Activated CD4-positive, CD25-positive, alpha-beta regulatory T cell (primary cell): ENCODE measurements at places on chromosomes 6 and 20.
A peak's percentile ranks its signal among the peaks of the same experiment; 100 is the strongest.

DNA sequence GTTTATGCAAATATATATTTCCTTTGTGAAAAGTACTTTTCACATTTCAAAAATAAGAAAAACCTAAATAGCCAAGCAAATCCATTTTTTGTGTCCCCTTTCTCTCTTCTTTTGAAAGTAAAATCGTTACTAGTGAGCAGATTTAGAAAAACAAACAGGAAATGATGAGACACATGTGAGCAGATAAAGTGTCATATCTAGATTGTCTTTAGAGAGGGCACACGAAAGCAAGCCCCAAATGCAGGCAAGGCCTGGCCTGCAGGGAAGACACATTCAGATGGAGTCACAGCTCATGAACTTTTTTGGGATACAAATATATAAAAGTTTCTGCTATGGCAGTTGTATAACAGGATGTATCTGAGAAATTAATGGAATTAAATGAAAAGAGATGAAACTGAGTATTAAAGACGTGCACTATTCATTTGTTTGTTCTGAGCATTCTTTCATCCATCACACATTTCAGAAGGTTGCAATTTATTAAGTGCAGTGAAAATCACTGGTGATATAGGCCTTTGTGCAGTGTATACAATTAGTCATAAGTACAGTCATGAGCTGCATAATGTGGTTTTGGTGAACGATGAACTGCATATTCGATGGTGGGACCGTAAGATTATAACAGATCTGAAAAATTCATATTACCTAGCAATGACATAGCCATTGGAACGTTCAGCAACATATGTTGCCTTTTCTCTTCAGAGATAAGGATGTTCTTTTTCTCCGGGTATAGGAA, 101.4 kb downstream of the PACRG start:
- no peak for DNase-seq

GRCh38 chr6:118876814-118877213, 17.1 kb upstream of the ASF1A start:
- DNase-seq = no peak

DNA sequence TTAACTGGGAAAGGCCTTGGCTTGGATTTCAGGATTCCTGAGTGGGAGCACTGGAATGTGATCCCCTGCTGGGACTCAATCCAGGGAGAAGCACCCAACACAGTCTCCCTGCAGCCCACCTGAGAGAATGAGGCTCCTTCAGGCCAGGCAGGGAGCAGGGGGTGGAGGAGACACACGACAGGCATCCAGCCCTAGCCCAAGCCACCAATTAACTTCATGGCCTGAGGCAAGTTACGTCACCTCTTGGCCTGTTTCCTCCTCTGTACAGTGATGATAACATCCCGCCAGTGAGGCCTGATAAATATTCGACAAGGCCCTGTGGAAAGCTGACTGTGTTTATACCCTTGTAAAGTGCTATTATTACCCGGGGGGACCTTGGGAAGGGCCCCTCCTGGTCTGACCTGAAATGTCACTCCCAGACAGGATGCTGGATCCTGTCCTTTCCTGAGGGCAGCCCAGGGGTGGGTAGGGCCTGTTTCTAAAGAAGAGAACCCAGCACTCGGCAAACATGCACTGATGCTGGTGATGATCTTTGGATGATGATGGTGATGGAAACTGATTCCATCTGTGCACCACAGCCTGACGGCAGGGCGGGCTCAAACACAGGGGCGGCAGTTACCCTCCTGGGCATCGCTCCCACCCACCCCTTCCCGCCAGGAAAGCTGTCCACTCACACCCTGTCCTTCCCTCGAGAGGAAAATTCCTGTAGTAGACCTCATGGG, 12.4 kb downstream of the FRS3 start:
- no peak for DNase-seq

DNA sequence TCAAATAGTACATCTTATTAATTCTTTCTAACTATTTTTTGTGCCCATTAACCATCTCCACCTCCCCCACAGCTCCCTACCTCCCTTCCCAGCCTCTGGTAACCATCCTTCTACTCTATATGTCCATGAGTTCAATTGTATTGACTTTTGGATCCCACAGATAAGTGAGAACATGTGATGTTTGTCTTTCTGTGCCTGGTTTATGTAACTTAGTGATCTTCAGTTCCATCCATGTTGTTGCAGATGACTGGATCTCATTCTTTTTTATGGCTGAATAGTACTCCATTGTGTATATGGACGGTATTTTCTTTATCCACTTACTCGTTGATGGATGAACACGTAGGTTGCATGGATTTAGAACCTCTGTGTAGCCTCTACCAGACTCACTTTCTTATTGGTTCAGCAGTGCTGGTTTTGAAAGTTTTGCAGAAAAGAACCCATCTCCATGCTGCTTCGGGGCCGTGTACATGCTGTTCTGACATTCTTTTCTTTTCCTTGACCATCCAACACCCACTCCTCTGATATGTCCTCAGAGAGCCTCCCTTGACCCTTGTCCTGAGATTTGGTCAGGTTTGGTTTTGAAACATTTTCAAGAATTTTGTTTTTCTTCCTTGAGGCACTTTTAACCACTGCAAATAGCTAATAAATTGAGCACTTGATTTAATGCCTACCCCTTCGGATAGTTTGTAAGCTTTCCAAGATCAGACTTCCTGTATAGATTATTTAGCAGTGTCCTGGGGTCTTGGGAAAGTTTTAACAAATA, 231.2 kb upstream of the ZFP64 start:
- DNase-seq = no peak

GRCh38 chr6:25050356-25050755, 114.6 kb upstream of the RIPOR2 start:
- peak; percentile 21 for DNase-seq

DNA sequence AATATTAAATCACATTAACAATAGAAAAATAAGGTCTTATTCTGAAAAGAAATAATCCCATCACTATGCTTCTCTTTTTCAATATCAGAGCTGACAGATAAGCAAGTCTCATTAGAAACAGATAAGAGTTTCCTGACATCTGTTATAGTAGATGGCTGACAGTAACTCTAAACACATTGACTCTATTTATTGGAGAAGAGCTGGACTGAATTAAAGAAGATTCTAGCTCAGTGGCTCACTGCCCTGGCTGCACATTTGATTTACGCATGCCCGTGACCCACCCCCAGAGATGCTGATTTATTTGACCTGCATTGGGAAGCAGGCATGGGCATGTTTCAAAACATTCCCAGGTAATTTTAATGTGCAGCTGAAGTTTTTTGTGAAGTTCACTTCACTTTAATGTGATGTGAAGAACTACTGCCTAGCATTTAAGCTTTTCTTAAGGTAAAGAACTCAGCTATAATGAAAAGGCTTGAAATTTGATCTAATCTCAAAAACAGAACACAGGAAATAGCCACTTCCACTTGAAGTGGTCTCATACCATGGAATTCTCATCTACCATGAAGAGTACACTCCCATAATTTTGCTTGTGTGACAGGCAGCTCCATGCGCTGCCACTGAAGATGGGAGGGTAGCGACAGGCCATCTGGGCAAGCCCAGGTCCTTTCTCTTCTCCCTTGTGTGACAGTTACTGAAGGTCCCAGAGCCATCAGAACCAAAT, 162.3 kb downstream of the TPBG start:
- DNase-seq = no peak

DNA sequence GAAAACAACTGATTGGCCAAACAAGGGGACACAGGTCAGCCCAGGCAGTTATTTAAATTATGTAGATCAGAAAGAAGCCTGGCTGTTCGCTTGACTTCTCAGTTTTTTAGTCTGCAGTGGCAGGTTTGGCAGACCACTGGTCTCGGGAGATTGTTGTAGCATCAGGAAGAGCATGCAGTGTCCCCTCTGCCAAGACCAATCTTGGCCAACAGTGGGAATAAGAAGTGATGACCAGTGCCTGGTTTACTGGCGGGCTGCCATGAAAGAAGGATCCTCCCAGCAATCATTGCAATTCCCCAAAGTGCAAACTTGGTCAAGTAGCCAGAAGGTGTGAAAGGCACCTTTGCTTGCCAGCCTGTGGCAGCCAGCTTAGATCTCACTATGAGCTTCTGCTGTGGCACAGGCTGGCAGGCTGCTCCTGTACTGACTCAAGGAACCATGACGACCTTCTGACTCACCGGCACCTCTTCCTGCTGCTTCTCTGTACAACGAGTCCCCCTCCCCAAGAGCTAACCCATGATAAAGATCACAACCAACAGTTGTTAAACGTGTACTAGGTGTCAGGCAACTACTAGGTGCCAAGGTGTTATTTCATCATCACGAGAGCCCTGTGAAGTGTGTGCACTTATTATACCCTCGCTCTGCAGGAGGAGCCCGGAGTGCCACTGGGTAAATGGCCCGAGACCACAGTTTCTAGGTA, 76.8 kb upstream of the DUSP22 start:
- peak; percentile 17 for DNase-seq

DNA sequence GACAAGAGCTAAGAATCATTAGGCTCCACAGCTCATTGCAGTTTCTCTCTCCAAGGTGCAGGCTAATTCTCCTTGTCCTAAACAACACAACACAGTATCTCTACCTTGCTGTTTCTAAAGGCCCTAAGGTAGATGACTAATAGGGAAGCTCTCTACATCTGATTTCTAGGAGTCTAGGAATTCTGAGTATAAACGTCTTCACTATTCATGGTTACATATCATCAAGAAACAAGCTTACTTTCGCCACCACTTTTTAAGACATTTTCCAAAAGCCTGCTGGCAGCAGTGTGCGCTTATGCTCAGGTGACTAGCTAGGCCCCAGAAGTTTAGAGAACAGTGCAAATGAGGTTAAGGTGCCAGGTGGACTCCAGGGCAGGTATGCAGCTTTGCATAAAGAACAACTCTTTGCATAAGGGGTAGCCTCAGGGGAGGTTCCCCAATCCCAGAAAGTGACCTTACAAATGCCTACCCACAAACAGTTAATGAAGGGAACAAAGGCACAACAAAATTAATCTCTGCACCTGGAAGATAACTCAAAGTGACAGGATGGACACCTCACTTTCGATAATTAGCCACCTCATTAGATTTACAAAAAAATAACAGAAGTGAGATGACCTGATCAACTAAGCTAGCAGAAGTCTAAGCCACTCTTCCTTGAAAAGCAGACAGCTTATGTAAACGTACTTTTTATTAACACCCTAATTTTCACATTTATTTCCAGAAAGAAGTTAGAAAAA, 20.1 kb downstream of the B4GALT5 start:
- no peak for DNase-seq
